PC-3 (cell line): ENCODE measurements at places on chromosomes 3 and 15. TPM values are rescaled to one million over a fixed set of nuclear protein-coding genes. Genes with fewer than 3 reads are reported as not detected.

WDR73 gene
- total RNA-seq: 20.8 and 29.5 TPM in 2 replicates

RHCG gene
- total RNA-seq: not detected in 2 replicates

CIDEC gene
- not detected in 2 replicates for total RNA-seq

BNC1 gene
- total RNA-seq: 0.92 and 2.4 TPM in 2 replicates

PGBD4 gene
- 1.2 and 2.6 TPM in 2 replicates for total RNA-seq

CLDN16 gene
- total RNA-seq: not detected in 2 replicates

GOLGA6L7 gene
- total RNA-seq: not detected in 2 replicates

SRP14 gene
- total RNA-seq: 362 and 378 TPM in 2 replicates

RIOX2 gene
- total RNA-seq: 31.0 and 46.4 TPM in 2 replicates

- peaks cover 10% of the 10 kb centered on the region for H3K4me1 ChIP-seq
- no peaks in the 10 kb centered on the region for H3K27me3 ChIP-seq
- H3K27ac ChIP-seq: peak overlapping the region; percentile 38
- DNase-seq: peak; percentile 84
These were observed 37.9 kb downstream of the CLK3 start for GRCh38 chr15:74653426-74654102.

DNA sequence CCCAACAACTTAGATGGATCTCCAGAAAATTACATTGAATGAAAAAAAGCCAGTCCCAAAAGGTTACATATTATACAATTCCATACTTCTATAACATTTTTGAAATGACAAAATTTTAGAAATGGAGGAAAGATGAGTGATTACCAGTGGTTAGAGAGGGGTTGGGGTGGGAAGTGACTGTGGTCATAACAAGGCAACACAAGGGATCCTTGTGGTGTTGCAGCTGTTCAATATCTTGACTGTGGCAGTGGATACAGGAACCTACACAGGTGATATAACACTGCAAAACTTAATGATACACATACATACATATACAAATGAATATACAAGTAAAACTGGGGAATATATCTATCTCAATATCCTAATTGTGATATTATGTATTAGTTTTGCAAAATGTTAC lies 9.6 kb downstream of the GOLGB1 start:
- peaks cover 8% of the 10 kb centered on the region for H3K36me3 ChIP-seq
- no peaks in the 10 kb centered on the region for H3K27me3 ChIP-seq
- no peaks in the 10 kb centered on the region for H3K4me1 ChIP-seq
- no peak for DNase-seq
- no peak overlapping the region for H3K4me3 ChIP-seq

GRCh38 chr3:61522060-61522459 lies 39.3 kb upstream of the PTPRG start:
- no peaks in the 10 kb centered on the region for H3K36me3 ChIP-seq
- no peaks in the 10 kb centered on the region for H3K27me3 ChIP-seq

DNA sequence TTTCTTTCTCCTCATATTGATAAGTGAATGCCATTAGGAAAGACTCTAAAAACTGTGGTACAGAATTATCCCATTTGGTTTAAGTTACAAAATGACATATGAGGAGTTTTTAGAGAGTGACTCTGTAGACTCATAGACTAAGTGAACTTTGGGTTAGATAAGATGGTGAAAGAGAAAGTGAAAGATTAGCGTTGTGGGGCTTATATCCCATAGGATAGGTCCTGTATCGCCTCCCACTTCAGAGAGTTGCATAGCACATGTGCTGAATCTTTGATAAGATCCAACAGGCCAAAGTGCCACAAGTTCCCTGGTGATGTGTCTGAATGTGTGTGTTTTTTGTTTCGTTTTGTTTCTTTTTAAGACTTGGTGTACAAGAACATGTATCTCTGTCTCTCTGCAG lies 666.9 kb downstream of the MECOM start:
- no peak overlapping the region for H3K4me3 ChIP-seq
- H3K4me1 ChIP-seq: peaks cover 10% of the 10 kb centered on the region
- no peak overlapping the region for H3K27ac ChIP-seq
- DNase-seq: no peak
- H3K27me3 ChIP-seq: no peaks in the 10 kb centered on the region

- no peak overlapping the region for H3K27ac ChIP-seq
- H3K4me3 ChIP-seq: no peak overlapping the region
- no peaks in the 10 kb centered on the region for H3K36me3 ChIP-seq
These were observed 39.6 kb downstream of the CMSS1 start for GRCh38 chr3:99857278-99857677.

DNA sequence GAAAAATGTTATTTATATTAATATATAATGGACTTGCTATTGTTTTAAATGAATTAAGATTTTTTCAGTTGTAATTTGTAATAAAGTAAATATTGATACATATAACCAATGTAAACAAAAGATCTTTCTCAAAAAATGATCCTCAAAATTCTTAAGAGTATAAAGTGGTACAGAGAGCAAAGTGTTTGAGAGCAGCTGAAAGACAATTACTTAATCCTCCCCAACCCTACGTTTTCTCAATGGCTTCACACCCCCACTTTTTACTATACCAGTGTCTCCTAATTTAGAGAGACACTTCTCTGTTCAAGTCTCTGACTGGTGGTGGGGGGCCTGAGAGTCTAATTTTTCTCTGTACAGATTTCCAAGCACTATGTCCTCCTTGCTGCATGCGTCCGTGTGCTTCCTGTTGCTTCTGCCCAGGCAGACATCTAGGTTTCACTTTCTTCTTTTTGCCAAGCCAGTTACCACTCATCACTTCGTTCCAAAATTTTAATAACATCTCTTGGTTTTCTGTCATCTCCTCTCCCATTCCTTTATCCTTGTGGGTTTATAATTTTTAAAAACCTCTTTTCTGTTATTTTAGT lies 276.3 kb upstream of the DNAJC19 start:
- peak overlapping the region; percentile 61 for H3K4me3 ChIP-seq
- no peak overlapping the region for H3K27ac ChIP-seq
- no peak for DNase-seq
- no peaks in the 10 kb centered on the region for H3K36me3 ChIP-seq
- H3K4me1 ChIP-seq: no peaks in the 10 kb centered on the region
- H3K27me3 ChIP-seq: peaks cover 5% of the 10 kb centered on the region; the same call in 1 of the 2 replicates

DNA sequence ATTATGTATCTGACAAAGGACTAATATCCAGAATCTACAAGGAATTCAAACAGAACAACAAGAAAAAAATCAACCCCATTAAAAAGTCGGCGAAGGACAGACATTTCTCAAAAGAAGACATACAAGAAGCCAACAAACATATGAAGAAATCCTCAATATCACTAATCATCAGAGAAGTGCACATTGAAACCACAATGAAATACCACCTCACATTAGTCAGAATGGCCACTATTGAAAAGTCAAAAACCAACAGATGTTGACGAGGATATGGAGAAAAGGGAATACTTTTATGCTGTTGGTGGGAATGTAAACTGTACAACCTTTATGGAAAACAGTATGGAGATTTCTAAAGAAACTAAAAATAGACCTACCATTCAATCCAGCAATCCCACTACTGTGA lies 233.1 kb upstream of the PLSCR5 start:
- H3K4me1 ChIP-seq: no peaks in the 10 kb centered on the region
- H3K27ac ChIP-seq: no peak overlapping the region
- H3K36me3 ChIP-seq: no peaks in the 10 kb centered on the region
- DNase-seq: no peak
- H3K27me3 ChIP-seq: peaks cover 35% of the 10 kb centered on the region; the same call in 1 of the 2 replicates

DNA sequence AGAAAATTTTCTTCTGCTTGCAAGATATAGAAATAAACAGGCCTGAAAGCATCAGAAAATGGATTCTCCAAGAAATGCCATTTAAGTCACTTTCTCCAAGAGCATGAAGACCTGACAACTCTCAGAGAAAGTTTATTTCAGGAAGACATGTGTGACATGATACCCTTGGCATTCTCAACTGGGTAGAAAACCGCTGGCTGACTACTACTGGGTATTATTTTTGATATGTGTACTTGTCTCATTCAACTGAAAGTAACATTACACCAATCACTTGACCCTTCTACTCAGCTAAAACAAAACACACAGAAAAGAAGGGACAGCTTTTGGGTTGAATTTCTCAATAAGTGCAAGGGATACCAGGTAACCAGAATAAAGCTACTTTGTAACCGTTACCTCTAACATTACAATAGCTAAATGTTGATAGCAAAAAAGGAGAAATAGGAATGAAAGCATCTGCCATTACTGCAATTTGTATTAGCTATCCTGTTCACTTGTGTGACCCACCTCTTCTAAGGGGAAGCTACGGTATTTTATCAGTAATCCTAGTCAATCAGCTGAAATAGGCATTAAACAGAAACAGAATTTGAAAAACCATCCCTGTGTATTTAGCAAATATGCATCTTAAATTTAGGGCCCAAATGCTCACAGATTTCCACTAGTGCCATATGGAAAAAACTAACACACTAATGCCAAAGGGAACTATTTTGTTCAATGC lies 7.3 kb downstream of the TRA2B start:
- H3K27me3 ChIP-seq: no peaks in the 10 kb centered on the region
- H3K36me3 ChIP-seq: peaks cover 87% of the 10 kb centered on the region
- H3K27ac ChIP-seq: no peak overlapping the region
- peaks cover 71% of the 10 kb centered on the region for H3K4me1 ChIP-seq

DNA sequence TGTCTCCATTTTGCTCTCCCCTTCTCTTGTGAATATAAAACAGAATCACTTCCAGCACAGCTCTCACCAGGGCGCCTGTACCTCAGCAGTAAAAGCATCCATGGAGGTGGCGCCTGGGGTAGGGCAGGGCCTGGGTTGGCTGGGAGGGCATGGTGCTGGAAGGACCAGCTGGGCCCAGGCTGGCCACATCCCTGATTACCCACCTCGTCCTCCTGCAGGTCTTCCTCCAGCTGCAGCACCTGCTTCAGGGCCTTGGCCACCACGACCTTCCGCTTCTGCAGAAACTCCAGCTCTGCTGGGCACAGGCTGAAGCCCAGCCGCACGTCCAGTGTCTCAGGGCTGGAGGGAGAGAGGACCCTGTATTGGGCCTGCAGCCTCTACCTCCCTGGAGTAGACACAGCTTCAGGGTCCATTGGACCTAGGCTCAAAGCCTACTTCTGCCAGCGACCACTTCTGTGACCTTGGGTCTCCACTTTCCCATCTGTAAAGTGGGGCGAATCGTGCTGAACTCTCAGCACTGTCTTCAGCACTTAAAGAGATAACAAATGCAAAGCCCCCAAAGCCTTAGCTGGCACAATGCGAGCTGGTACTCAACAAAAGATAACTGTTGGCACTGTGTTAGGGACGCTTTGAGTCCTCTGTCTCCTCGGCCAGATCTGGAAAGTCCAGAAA lies 23.8 kb downstream of the PLA2G4E start:
- no peaks in the 10 kb centered on the region for H3K36me3 ChIP-seq
- no peak for DNase-seq
- H3K4me3 ChIP-seq: no peak overlapping the region
- H3K27me3 ChIP-seq: no peaks in the 10 kb centered on the region
- no peaks in the 10 kb centered on the region for H3K4me1 ChIP-seq

DNA sequence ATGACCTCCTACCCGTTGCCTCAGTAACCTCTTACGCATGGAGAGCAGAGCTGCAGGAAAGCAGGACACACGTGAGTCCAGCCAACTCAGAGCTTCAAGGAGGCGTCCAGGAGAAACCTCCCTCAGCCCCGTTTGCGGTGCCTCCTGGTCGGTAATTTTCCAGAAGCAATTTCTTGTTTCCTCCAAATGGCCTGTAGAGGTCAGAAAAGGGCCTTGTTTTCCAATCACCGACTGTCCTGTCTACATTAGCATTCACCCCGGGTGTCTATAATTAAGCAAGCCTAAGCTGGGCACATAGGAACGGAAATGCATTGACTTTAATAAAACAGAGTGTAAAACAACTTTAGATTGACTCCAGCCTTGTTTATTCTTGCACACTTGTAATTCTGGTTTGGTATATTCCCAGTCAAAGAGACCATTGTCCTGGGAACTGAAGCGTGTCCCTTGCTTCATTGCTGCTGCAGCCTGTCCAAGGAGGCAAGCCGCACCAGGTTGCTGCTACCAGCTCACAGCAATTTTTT lies 836.2 kb downstream of the AGBL1 start:
- no peak overlapping the region for H3K4me3 ChIP-seq
- H3K4me1 ChIP-seq: no peaks in the 10 kb centered on the region
- H3K27me3 ChIP-seq: no peaks in the 10 kb centered on the region
- DNase-seq: peak; percentile 48

DNA sequence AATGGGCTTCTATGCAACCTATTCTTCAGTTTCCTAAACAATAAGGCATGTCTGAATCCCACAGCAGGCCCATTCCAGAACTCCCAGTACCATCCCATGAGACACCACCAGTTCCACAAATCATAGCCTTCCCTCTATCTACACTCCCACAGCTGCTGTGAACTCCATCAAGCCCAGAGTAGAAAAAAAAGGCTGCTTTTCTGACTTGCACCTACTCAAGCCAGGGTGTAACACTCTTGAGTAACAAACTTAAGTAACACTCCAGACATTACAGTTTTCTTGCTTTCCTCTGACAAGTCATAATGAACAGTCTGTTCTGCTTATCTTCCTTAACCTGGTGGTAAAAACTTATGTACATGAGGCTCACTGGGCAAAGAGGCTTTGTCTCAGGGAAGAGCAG lies 283.1 kb downstream of the NFKBIZ start:
- no peaks in the 10 kb centered on the region for H3K27me3 ChIP-seq
- peaks cover 32% of the 10 kb centered on the region for H3K4me1 ChIP-seq
- H3K4me3 ChIP-seq: no peak overlapping the region
- H3K36me3 ChIP-seq: no peaks in the 10 kb centered on the region

- no peaks in the 10 kb centered on the region for H3K4me1 ChIP-seq
- H3K36me3 ChIP-seq: no peaks in the 10 kb centered on the region
- no peak for DNase-seq
- H3K27ac ChIP-seq: no peak overlapping the region
- H3K4me3 ChIP-seq: no peak overlapping the region
- no peaks in the 10 kb centered on the region for H3K27me3 ChIP-seq
These were observed 18.9 kb downstream of the TUSC7 start for GRCh38 chr3:116728454-116728853.

- no peak overlapping the region for H3K27ac ChIP-seq
- no peak overlapping the region for H3K4me3 ChIP-seq
- H3K4me1 ChIP-seq: no peaks in the 10 kb centered on the region
- H3K27me3 ChIP-seq: peaks cover 16% of the 10 kb centered on the region; the same call in 1 of the 2 replicates
These were observed 755.2 kb downstream of the NR2F2 start for GRCh38 chr15:97085731-97086130.

DNA sequence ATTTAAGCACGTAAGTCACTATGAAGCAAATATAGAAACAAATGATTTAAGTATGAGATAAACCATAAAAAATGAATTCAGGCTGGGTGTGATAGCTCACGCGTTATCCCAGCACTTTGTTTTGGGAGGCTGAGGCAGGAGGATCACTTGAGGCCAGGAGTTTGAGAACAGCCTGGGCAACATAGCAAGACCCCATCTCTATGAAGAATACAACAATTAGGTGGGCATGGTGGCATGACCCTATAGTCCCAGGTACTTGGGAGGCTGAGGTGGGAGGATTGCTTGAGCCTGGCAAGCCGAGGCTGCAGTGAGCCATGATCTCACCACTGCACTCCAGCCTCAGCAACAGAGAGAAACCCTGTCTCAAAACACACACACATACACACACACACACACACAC lies 34.2 kb downstream of the TMCC1 start:
- H3K4me1 ChIP-seq: peaks cover 23% of the 10 kb centered on the region
- DNase-seq: no peak
- no peak overlapping the region for H3K4me3 ChIP-seq
- no peak overlapping the region for H3K27ac ChIP-seq
- H3K27me3 ChIP-seq: no peaks in the 10 kb centered on the region

- no peaks in the 10 kb centered on the region for H3K27me3 ChIP-seq
- H3K4me1 ChIP-seq: no peaks in the 10 kb centered on the region
- no peaks in the 10 kb centered on the region for H3K36me3 ChIP-seq
- no peak for DNase-seq
These were observed 1090.2 kb downstream of the FHIT start for GRCh38 chr3:60160822-60161748.

GRCh38 chr3:82093641-82094040 lies 332.2 kb upstream of the GBE1 start:
- H3K27ac ChIP-seq: no peak overlapping the region
- peaks cover 4% of the 10 kb centered on the region for H3K4me1 ChIP-seq
- no peaks in the 10 kb centered on the region for H3K36me3 ChIP-seq

GRCh38 chr3:177201700-177202397 lies 4.6 kb upstream of the TBL1XR1 start:
- no peaks in the 10 kb centered on the region for H3K27me3 ChIP-seq
- peaks cover 19% of the 10 kb centered on the region for H3K4me1 ChIP-seq
- no peaks in the 10 kb centered on the region for H3K36me3 ChIP-seq
- no peak overlapping the region for H3K27ac ChIP-seq
